ENCODE measurements at places on chromosomes 1 and 21.

DNA sequence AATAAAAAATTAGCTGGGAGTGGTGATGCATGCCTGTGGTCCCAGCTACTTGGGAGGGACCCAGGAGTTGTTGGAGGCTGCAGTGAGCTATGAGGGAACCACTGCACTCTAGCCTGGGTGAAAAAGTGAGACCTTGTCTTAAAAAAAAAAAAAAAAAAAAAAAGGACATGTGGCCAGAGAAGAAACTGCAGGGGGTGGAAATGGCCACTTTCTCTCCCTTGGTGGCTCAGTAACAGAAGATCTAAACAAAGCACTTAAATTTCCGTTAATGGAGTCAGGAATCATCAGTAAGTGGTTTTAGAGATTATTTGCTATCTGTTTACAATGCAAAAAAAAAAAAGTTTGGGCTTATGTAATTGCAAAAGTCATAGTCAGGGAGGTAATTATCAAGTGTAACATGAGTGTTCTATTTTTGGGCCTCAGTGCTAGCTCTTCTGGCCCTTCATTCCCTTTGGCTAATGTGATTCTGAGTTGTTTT is 19.3 kb upstream of the OPRD1 start:
- DNase-seq, result no peak

DNA sequence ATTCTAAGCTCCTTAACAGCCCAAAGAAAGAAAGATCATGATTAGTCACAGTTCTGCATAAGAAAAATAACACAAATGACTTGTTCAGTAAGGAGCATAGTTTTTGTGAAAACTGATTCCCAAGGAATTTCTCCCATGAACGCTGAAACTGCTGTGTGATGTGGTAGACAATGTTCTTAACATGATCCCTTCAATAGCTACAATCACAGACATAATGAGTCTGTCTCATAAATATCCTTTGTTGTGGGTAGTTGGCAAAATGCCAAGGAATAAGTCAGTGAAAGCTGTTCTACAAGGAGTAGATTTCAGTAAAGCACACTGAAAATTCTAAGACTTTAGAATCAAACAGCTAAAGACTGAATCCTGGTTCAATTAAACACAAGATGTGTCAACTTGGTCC is 404.8 kb downstream of the HLX start:
- DNase-seq, result peak; percentile 92

- peak; percentile 50 for DNase-seq
Measured at GRCh38 chr1:192516776-192517297, 58.7 kb upstream of the RGS1 start.

GRCh38 chr1:204744107-204744779 is 58.7 kb upstream of the LRRN2 start:
- no peak for DNase-seq

DNA sequence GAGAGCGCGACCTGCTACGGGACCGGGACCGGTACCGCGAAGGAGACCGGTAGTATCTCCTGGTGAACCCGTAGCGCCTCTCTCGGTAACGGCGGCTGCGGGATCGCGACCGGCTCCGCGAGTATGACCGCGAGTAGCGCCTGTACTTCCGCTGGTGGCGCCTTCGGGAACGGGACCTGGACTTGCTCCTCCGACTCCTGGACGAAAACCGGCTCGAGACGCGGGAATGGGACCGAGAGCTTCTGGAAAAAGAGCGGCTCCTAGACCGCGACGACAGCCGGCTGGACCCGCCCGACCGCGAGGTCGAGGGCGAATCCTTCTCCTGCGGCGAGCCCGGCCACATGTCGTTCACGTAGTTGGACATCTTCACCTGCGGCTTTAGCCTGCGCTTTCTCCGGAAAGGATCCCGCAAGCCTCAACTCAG is 642 bp downstream of the RSRP1 start:
- DNase-seq, result no peak

DNA sequence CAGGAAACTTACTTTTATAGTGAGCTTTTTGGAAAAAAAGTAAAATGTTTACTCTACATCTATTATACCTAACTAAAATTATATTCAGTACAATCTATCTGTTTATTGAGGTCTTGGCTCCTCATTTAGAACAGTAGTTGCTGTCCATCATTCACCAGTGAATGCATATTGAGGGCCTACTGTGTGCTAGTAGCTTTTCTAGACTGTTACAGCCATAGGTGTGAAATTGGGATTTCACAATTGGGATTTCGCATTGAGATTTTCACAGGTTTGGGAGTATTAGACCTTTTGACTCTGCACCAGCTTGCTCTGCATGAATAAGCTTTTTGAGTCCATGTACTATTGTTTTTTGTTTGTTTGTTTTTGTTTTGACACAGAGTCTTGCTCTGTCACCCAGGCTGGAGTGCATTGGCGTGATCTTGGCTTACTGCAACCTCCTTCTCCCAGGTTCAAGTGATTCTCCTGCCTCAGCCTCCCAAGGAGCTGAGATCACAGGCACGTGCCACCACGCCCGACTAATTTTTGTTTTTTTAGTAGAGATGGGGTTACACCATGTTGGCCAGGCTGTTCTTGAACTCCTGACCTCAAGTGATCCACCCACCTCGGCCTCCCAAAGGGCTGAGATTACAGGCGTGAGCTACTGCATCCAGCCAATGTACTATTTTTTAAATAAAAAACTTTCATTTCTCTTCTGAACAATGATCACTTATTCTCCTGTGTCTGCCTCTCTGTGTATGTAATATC is 47.2 kb upstream of the ERRFI1 start:
- no peak for DNase-seq

GRCh38 chr21:45957551-45957950 is 24.0 kb upstream of the COL6A1 start:
- DNase-seq, result no peak

GRCh38 chr1:116972674-116973030 is 28.9 kb upstream of the CD101 start:
- no peak for DNase-seq

- no peak for DNase-seq
Measured at GRCh38 chr1:57302812-57303596, 120.9 kb downstream of the DAB1 start.

DNA sequence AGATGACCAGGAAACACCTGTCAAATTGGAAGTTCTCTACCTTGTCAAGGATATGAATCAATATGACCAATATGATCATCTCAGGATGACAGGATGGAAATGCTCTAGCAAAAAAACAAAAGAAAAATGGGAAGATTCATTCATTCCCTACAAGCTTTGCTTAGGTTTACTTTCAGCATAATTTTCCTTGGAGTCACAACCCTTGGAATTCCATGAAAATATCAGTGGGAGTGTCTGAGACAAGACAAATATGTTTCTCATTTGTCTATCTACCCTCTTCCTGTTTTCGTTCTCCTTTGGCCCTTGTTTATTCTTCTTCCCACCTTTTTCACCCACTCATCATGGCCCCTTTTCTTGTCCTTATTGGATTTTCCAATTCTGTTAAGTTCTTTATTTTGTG is 50.6 kb downstream of the COLGALT2 start:
- DNase-seq, result peak; percentile 41

DNA sequence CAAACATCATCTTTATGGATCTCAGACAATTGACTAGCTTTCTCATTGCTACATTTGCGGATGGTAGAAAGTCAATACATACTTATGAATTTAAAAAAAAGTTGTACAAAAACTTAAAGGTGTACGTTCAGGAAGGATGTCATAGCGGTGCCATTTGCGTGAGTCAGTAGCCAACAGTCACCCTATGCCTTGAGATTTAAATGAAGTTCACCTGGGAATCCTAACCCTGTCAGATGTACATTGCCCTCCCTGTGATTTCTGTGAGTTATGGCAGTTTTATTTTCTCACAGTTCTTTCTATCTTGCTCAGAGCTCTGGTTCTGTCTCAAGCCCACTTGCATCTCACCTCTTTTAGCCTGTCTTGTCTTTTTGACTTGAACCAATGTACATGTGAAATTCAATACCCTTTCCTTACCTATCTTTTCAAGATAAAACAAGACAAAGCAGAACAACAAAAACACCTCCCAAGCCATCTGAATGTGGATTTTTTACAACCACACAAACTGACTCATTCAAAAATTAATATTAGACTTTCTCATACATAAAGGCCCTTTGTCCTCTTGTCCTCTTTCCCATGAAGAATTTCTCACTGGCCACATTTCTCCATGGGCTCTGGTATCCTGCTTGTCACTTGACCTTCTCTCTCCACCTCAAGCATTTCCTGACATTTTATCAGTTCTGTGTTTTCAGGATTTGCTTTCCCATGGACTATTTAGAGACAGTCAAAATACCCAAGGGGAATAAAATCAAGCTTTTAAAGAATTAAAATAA is 25.3 kb upstream of the ZNF697 start:
- no peak for DNase-seq

GRCh38 chr1:186091222-186091720 is 283.8 kb downstream of the TPR start:
- no peak for DNase-seq

DNA sequence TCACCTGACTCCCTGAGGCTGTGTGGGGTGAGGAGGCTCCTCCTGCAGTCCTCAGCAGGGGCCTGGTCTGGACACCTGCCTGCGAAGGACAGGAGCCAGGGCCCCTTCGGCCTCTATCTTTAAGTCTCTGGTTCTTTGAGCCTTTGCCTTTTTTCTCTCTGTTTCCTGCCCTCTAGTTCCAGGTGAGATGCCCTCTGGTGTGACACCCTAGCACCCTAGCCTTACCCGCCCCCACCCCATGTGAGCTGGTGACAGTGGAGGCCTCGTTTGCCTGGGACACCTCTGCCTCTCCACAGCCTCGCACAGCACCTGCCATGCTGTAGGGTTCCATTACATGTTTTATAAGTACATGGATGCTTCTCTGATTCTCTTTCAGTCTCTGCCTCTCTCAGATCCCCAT is 47.3 kb downstream of the DDX20 start:
- DNase-seq, result no peak

DNA sequence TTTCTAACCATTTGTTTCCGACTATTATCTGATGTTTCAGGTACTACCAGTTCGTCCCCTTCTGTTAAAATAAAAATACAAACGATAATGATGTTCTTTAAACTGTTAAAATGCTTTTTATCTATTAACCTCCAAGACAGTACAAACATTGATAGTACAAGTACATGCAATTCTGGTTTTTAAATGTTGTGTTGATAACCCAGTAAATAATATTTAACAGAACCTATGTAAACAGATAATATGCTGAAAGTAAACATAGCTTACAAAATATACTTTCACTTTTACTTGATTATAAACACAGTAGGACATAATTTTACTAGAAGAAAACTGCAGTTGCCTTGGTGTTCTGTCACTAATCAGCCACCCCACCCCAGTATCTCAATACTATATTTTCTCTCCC is 76.9 kb downstream of the COQ8A start:
- no peak for DNase-seq

- no peak for DNase-seq
Measured at GRCh38 chr1:177432897-177433296, 262.1 kb downstream of the BRINP2 start.

GRCh38 chr1:44676484-44677200 is 2.1 kb downstream of the ARMH1 start:
- peak; percentile 55 for DNase-seq
